Left colon (tissue), 2 donors: ENCODE measurements at places on chromosomes 7 and 10. TPM values are rescaled to one million over a fixed set of nuclear protein-coding genes. Genes with fewer than 3 reads are reported as not detected.

- peak; percentile 95 for DNase-seq
Measured at GRCh38 chr7:66099551-66100407, 14.9 kb upstream of the CRCP start.

GRCh38 chr10:100744987-100745881 lies at the start of gene PAX2:
TSS of gene PAX2 (plus strand) at chr10:100745582. CDS start at chr10:100746261, 679 bp downstream.
- DNase-seq = no peak

FGFBP3 gene
- 2.3 TPM for total RNA-seq

- DNase-seq = peak; percentile 53
Measured at GRCh38 chr10:6200734-6201515, 1.8 kb upstream of the PFKFB3 start.

GRCh38 chr10:33253411-33253810 lies 81.1 kb downstream of the NRP1 start:
- no peak for DNase-seq

GRCh38 chr10:114678336-114678735 lies 20.3 kb upstream of the ABLIM1 start:
- no peak for DNase-seq

MNX1 gene
- 20.4 TPM for total RNA-seq

DNA sequence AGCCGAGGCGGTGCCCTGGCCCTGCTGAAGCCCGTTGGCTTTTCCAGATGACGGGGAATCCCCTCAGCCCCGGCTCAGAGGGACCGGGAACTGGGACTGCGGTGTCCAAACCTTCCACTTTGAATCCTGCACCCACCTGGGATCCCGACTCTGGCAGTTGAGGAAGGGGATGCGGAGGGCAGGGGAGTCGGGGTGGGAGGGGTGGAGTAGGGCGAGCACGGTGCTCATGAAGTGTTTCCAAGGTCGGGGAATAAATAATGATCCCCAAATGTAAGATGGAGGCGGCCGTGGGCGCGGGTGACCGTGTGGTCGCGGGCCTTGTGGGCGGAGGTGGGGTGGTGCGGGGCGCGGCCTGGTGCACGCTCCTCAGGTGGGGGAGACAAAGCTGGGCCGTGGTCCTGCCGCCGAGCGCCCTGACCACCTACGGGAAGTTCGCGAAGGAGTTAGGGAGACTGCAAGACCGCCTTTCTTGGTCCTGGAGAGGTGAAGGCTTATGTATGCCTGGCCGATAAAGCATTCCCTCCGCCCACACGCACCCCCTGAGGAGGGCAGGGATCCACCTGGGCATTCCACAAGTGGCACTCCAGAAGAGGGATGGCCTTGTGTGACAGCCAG lies 1.4 kb downstream of the MTURN start:
- no peak for DNase-seq

EN2 gene
- total RNA-seq = not detected

GRCh38 chr10:90911133-90912051 lies 9.5 kb downstream of the ANKRD1 start:
- peak; percentile 29 for DNase-seq

DNA sequence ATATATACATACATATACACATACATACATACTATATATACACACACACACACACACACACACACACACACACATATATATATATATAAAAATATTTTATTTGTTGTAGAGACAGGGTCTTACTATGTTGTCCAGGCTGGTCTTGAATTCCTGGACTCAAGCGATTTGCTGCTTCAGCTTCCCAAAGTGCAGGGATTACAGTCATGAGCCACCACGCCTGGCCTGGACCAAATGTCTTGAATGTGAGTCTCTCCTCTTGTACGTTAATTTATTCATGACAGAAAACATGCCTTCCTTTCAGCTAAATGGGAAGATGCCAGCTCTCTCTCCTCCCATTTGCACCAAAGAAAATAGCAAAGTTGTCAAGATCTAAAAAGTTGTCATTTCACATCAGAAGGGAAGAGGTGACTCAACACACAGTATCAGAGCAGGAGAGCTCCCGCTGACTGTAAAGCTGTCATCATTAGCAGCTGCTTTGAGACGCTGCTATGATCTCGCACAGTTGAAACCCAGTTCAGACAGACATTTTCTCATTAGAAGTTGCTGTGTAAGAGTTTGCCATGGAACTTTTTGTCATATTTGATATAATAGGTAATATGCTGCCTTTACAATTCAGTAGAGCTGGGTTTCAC lies 224.3 kb downstream of the SFMBT2 start:
- DNase-seq = no peak

CALML5 gene
- not detected for total RNA-seq

- no peak for DNase-seq
Measured at GRCh38 chr10:93063144-93063976, 2.8 kb downstream of the CYP26C1 start.

DNAJC12 gene
- total RNA-seq = 10.7 TPM

GRCh38 chr7:139937715-139938114 lies 108.7 kb downstream of the TBXAS1 start:
- no peak for DNase-seq

- DNase-seq = no peak
Measured at GRCh38 chr10:50419756-50420155, 168.4 kb upstream of the ASAH2 start.

- DNase-seq = no peak
Measured at GRCh38 chr10:133204226-133205015, 25.6 kb upstream of the UTF1 start.

- DNase-seq = no peak
Measured at GRCh38 chr10:126957111-126957510, 51.9 kb downstream of the DOCK1 start.

GRCh38 chr7:151429237-151429559 lies 10.7 kb downstream of the CRYGN start:
- DNase-seq = no peak

- no peak for DNase-seq
Measured at GRCh38 chr10:79465341-79465740, 19.9 kb upstream of the ZCCHC24 start.

DNA sequence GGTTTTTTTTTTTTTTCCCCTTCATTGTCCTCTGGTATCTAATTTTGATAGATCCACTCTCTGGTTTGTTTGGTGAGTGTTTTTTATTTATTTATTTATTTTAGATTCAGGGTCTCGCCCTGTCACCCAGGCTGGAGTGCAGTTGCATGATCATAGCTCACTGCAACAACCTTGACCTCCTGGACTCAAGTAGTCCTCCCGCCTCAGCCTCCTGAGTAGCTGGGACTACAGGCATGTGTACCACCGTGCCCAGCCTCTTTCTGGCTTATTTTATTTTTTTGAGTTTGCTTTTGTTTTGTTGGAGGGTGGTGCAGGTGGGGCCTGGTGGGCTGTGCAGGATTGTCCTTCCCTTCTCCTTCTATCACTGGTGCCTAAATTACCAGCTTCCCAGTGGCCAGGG lies 187.2 kb upstream of the SH2B2 start:
- DNase-seq = no peak

ANLN gene
- total RNA-seq = 3.9 TPM

WDR86 gene
- total RNA-seq = 0.85 TPM

NFKB2 gene
- total RNA-seq = 37.6 TPM

- no peak for DNase-seq
Measured at GRCh38 chr10:12658526-12658925, 309.2 kb downstream of the CAMK1D start.

DNA sequence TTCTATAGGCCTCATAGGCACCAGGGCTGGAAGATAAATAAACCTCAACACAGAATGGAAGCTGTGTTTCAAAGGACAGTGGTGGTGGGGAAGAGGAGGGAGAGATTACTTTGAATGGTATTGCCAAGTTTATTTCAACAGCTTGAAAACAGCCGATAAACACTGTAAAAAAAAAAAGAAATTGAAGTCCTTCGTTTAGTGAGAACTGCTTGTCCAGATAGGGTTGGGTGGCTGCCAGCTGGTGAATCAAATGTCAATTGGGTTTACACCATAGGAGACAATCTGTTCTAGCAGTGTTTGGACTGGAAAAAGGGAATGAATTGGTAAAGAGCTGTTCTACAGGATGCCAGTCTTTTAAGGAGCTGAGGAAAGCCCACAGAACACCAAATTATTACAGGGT lies 254.8 kb downstream of the PHF14 start:
- peak; percentile 44 for DNase-seq

DNA sequence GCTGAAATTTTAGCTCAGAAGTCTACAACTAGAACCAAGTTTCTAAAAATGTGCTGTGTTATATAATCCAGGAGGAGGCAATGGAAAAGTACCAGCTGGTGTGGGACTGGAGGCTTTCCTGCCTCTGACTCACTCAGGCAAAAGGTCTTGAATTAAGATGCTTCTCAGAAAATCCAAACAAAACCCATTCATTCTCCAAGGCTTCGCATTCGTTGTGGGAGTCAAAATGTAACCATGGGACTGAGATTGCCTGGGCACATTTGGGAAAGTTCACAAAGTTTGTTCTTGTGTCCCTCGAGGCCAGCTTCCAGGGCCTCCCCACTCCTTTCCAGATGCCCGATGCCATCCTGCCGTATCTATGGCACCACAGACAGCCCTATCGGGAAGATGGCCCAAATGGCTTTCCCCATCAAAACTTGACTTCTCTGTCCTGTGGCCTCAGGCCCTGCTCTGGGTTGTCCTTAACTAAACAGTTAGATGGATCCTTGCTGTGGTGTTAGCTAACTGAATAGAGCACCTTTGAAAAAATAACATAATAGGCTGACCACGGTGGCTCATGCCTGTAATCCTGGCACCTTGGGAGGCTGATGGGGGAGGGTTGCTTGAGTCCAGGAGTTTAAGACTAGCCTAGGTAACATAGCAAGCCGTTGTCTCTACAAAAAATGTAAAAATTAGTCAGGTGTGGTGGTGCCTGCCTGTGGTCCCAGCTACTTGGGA lies 180.5 kb downstream of the PFKFB3 start:
- no peak for DNase-seq

VIM gene
- 290 TPM for total RNA-seq

DNA sequence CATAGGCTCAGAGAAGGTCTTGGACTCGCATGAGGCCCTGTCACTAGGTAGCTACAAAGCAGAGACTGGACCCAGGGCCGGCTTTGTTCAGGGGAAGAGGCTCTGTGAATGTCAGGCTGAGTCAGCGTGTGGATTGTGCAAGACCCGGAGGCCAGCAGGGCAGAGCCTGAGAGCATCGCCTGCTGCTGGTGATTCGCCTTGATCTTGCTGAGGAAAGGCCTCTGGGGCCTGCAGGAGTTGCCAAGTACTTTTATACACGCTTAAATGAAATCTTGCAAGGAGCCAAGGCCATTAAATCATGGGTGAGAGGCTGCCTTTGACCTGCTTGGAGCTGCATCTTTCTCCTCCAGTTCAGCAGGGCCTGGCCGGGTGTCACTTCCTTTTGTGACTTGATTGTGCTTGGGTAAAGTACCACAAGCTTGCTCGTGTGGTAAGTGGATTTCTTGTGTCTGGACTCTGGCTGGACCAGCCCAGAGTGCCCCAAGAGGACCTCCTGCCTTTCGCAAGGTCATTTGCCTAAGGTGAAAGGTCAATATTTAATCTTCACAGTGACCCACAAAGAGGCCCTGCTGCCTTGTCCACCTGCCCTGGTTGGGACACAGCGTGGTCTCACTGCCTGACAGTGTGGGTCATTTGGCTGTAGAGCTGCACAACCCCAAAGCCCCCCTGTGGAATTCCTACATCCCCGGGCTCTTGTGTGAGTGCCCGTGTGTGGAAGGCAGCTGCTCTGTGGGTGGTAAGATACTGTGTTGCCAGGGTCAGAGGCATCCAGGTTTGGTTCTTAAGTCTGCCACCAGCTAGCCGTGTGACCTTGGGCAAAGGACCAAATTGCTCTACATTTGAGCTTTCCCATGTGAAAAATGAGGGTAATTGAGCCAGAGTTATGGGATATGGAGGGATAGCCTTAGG lies 38.6 kb upstream of the SH2D4B start:
- DNase-seq = peak; percentile 75

CPA4 gene
- total RNA-seq = not detected

DNA sequence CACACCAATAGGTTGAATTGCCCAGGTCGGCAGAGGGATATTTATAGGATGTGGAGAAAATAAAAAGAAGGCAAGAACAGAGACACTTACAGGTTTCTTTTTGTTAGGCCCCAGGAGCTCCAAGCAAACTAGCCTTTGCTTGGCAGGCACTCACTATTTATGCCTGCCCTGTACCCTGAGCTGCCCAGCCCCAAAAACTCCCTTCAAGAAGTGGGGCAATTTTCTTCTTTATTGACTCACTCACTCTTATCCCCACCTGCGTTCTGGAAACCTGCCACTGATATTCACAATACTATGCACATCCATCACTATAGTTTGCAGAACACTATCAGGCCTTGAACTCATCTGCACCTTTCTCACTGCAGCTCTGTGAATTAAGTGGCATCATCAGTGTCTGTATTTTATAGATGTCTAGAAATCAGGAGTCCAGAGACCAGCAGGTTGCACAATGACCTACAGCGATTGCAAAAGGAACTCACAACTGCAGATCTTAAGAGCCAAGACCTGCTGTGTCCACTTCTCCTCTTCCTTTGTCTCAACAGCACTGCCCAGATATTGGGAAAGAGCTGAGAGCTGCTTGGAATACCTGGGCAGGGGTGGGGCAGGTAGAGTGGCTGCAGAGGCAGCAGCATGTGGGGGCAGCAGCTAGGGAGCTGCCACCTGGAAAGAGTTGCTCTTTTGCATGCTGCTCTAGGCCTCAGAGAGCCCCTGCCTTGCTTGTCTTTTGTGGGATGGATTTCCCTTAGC lies at the start of gene SFTPD:
TSS of gene SFTPD (minus strand) at position 130 of the 747 bp plus-strand sequence. CDS start 2,446 bp downstream, outside the sequence.
- DNase-seq = no peak
